ENCODE measurements at places on chromosomes 7 and 10.

GRCh38 chr10:132027423-132027983 is 38.2 kb upstream of the JAKMIP3 start:
- no peak for DNase-seq

DNA sequence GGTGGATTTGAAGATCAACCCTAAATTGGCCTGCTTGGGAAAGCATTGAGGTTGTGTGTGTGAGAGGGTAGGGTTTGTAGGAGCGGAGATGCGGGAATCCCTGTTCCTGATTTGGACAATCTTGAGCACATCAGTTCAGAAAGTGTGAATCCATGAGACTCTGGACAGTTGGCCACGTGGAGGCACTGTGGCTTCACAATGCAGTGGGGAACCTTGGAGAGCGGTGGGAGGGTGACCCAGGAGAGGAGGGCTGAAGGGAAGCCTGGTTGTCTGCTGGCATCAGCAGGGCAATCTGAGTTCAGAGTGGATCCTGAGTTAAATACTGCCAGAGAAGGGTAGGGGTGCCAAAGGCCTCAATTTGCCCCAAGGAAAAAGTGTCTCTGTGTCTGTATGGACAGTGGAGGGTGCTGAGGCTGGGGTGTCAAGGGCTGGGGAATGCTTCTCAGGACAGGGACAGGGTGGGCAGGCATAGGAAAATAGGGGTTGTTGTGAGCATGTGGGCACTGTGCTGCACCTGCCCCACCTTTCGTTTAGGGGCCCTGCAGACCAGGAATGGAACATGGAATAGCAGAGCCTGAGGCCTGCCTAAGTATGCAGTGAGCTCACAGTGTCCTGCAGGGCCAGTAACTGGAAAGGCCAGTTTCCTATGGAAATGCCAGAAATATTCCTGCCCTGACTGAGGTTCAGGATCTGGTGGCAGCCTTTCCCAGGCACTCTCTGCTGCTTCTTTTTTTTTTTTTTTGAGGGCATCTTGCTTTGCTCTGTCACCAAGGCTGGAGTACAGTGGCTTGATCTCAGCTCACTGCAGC is 162.9 kb upstream of the PRSS58 start:
- no peak for DNase-seq

DNA sequence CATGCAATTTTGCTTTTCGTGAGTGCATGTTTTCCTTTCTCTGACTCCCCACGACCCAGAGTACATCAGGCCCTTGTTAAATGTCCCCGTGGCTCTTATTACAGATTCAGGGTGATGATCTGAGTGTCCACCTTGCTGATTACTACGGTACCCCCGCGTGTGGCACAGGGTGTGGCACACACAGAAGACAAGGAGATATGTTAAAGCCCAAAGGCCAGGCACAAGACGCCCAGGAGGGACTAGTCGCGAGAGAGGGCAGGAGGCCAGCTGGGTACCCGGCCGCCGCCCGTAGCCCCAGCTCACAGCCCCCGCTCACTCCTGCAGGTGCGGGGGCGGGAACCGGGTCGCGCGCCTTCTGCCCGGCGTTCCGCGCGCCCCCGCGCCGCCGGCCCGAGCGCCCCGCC is 281 bp upstream of the EXOC6 start:
- no peak for DNase-seq

DNA sequence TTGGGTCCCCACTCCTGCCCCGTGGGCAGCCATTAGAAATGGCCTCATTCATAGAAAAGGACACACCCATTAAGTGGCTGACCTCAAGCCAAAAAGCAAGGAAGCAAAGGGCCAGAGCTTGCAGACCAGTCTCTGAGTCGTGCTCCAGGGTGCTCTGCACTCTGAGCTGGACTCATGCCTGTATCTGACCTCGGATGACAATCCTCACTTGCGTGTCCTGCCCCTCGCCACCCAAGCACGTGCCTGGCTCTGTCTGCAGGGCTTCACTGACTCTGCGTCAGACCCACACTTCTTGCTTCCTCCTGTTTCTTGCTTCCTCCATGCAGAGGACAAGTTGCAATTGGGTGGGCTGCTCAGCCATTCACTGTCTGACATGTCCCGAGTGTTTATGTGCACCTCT is 138.8 kb downstream of the OAT start:
- no peak for DNase-seq

- DNase-seq, result no peak
These were observed 33.7 kb upstream of the ANKRD2 start for GRCh38 chr10:97538839-97539238.

- DNase-seq, result no peak
These were observed 7.5 kb upstream of the ATP6V0E2 start for GRCh38 chr7:149866139-149866778.

DNA sequence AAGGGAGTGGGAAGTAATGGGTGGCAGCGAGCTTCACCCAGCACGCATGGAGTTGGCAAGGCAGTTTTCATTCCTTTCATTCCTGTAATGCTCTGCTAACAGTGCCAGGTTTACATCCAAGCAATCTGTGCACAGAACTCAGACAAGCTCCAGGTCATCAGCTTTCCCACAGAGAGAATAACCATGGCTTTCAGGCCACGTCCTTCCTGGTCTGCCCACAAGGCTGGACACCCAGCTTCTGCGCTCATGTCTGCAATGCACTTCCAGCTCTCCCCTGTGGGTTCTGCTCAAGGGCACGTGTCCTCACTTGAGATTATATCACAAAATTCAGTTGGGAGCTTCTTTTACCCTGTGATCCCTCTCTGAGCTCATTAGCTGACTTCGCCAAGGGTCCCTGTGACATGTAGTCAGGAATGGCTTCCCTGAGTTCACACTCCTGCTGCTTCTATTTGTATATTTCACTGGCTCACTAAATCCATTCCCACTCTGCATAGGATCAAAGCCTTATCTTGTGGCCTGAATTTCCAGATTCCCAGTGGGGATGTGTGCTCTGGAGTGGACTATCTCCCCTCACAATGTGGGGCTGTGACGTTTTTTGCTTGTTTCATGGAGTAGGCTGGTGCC is 18.6 kb downstream of the AKR1C2 start:
- DNase-seq, result no peak

- no peak for DNase-seq
These were observed 19.9 kb downstream of the ANKRD22 start for GRCh38 chr10:88831709-88832108.

- DNase-seq, result no peak
These were observed 6.3 kb downstream of the NDUFB2 start for GRCh38 chr7:140702774-140703173.

GRCh38 chr10:18087355-18087754 is 52.9 kb upstream of the CACNB2 start:
- DNase-seq, result no peak

- DNase-seq, result no peak
These were observed 171.7 kb upstream of the INSYN2A start for GRCh38 chr10:127368101-127368500.

GRCh38 chr10:131961047-131961776 is 20.5 kb downstream of the BNIP3 start:
- DNase-seq, result no peak

DNA sequence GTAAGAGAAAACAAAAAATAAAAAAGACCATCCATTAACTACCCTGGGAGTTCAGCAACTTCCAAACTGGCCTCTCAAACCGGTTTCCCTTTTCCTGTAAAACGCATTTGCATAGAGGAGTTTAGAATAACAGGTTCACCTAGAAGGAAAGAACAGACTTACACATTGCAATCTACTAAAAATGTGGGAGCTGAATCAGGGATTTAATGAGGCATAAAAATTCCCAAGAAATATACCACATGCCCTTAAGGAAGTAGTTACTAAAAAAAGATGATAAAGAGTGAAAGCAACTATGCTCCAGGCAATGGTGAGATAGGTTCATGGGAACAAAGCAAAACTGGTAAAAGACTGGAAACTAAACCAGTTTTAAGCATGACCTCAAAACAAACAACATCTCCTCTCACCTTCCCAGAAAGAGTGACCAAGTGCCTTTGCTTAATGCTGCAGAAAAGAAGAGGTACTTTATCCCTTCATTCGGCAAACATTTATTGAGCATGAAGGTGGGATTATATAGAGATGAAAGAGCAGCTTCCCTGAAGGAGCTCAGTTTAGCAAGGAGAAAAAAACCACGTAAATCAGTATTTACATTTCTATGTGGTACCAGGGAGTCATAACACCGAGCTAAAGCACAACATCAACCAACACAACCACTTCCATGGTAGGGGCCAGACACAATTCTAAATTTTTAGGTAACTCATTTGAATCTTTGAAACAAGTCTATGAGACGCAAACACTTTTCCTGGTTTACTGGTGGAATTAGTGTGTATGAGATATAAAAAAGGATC is 152.8 kb downstream of the SGMS1 start:
- DNase-seq, result no peak

DNA sequence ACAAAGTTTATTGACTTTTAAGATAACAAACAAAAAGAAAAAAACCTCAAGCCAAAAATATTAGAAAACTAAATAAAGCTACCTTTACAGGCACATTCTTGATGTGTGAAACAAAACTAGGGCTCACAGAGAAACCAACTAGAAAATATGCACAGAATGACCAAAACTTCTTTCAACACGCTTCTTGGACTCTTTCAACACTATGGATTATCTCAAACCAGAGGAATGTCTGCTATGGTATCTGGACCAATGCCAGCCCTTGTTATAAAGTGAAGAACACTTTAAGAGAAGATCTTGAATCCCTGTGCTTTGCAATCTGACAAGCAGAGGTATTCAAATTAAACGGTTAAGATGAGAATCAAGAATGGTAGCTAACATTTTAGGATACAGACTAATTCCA is 76.6 kb downstream of the DNAJC1 start:
- DNase-seq, result no peak

GRCh38 chr7:55326945-55327626 is 38.1 kb upstream of the LANCL2 start:
- DNase-seq, result no peak

- no peak for DNase-seq
These were observed 272.4 kb downstream of the SKAP2 start for GRCh38 chr7:26592011-26592410.

DNA sequence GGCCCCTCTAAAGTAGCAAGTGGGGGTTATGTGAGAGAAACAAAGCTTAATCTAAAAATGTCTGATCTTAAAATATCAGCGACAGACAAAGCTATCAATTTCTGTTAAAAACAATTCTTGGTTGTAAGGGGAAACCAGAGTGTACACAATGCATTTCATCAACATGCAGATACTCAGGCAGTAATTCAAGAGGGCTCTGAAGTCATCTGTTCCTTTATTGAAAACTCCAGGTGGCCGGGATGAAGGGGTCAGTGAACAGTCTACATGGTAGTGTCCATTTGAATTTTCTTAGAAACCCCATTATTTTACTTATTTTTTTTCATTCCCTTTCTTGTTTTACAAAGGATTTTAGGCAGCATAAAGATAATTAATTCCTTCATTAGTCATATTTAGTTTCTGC is 36.7 kb upstream of the BTBD16 start:
- DNase-seq, result peak; percentile 34

DNA sequence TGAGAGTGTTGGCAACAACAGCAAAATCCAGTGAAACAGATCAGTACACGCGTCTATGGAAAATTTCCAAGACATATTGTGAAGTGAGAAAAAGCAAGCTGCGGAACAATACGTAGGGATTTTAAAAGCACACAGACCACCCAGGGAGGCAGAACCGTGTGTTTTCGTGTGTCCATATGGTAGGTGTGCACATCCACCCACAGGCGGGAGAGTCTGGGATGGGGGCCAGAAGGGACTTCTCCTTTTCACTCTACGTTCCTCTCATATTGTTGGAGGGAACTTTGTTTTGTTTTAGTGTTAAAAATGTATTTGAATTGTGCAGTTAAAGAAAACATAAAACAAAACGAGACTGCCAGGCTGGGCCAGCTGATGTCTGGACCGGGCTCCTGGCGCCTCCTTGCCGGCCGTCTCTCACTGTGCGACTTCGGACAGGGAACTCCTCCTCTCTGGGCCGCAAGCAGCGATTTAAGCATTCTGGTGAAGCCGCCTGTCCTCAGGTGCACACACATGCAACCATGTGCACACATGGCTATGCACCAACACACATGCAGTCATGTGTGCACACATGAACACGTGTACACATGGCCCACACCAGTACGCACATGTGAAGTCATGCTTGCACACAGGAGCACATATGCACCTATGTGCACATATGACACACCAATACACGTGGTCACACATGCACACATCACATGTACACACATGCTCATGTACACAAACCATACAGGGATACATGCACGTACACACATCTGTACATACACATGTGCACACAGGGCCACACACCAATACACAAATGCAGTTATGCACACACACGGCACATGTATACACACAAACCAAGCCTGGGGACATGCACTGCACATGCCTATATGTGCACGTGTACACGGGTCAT is 141.1 kb downstream of the ELFN1 start:
- no peak for DNase-seq

- DNase-seq, result no peak
These were observed 21.0 kb upstream of the TSPAN14 start for GRCh38 chr10:80433134-80433533.

GRCh38 chr10:30116041-30116491 is 56.7 kb upstream of the JCAD start:
- no peak for DNase-seq

- peak; percentile 49 for DNase-seq
These were observed 10.5 kb downstream of the LSM5 start for GRCh38 chr7:32479574-32480200.

- DNase-seq, result no peak
These were observed 3.4 kb downstream of the PRSS2 start for GRCh38 chr7:142773937-142774744.

- DNase-seq, result no peak
These were observed 658 bp downstream of the DMBT1 start for GRCh38 chr10:122561212-122561611.

- no peak for DNase-seq
These were observed 226.9 kb downstream of the TNS3 start for GRCh38 chr7:47354831-47355541.

DNA sequence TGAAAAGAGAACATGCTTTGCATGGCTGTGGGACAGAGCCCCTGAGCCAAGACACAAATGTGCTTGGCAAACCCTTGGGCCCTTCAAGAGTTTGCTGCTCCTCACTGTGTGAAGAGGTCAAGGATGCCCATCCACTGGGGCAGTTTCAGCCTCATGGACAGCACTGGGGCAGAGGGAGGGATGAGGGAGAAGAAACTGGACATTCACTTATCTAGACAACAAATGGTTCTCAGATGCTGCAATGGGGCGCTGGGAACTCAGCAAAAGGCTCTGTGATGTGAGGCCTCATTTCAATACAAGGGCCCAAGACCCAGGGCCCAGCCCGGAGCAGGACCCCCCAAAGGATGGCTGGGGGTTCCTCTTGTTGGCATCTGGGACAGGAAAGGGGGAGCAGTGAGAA is 49.1 kb downstream of the EBF3 start:
- no peak for DNase-seq

GRCh38 chr10:43084812-43085211 is 7.9 kb downstream of the RET start:
- no peak for DNase-seq

- no peak for DNase-seq
These were observed 132.0 kb upstream of the MDFIC start for GRCh38 chr7:114789871-114790311.

GRCh38 chr7:45189151-45189970 is 31.8 kb downstream of the RAMP3 start:
- DNase-seq, result no peak
